Sigmoid colon (tissue), 7 donors: ENCODE measurements at places on chromosomes 12 and 14. TPM values are rescaled to one million over a fixed set of nuclear protein-coding genes. Genes with fewer than 3 reads are reported as not detected.

GRCh38 chr12:66776974-66777373, 98.1 kb upstream of the GRIP1 start:
- DNase-seq: no peak
- H3K27me3 ChIP-seq: no peaks in the 10 kb centered on the region
- H3K36me3 ChIP-seq: no peaks in the 10 kb centered on the region
- no peak overlapping the region for H3K27ac ChIP-seq
- no peak overlapping the region for H3K4me3 ChIP-seq
- H3K4me1 ChIP-seq: no peaks in the 10 kb centered on the region

- H3K4me3 ChIP-seq: no peak overlapping the region
- DNase-seq: no peak
- H3K36me3 ChIP-seq: no peaks in the 10 kb centered on the region
- no peak overlapping the region for H3K27ac ChIP-seq
- H3K27me3 ChIP-seq: no peaks in the 10 kb centered on the region
- no peaks in the 10 kb centered on the region for H3K4me1 ChIP-seq
These were observed 408.3 kb downstream of the AACS start for GRCh38 chr12:125473501-125473900.

GRCh38 chr12:45363903-45364302, 148.0 kb downstream of the ANO6 start:
- no peaks in the 10 kb centered on the region for H3K4me1 ChIP-seq
- no peaks in the 10 kb centered on the region for H3K27me3 ChIP-seq
- no peak overlapping the region for H3K4me3 ChIP-seq
- DNase-seq: no peak

DNA sequence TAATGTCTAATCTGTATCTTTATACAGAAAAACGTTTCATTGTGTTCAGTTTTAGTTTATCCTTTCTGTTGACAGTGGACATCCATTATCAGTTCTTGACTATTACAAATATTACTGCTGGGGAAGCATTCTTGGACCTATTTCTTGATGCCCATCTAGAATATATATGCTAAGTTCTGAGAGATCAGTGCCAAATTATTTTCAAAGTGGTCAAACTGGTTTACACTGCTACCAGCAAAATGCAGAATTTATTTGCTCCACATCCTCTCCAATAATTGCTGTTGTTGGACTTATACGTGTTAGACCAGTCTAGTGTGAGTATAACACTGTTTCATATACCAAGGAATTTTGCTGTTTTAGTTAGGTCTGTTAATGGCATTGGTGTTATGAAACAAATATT, 85.5 kb upstream of the TRAF3 start:
- H3K27me3 ChIP-seq: no peaks in the 10 kb centered on the region
- H3K27ac ChIP-seq: no peak overlapping the region

GRCh38 chr14:74962493-74962892, 7.1 kb upstream of the PGF start:
- no peaks in the 10 kb centered on the region for H3K27me3 ChIP-seq
- no peak for DNase-seq
- H3K27ac ChIP-seq: no peak overlapping the region
- no peak overlapping the region for H3K4me3 ChIP-seq

- H3K36me3 ChIP-seq: no peaks in the 10 kb centered on the region
These were observed 359.9 kb downstream of the AEBP2 start for GRCh38 chr12:19799216-19799615.

GRCh38 chr12:103799504-103799856, 41.6 kb downstream of the NT5DC3 start:
- H3K4me1 ChIP-seq: peaks cover 81% of the 10 kb centered on the region
- H3K27me3 ChIP-seq: no peaks in the 10 kb centered on the region
- H3K4me3 ChIP-seq: no peak overlapping the region
- peak; percentile 56 for DNase-seq
- peaks cover 57% of the 10 kb centered on the region for H3K36me3 ChIP-seq

DNA sequence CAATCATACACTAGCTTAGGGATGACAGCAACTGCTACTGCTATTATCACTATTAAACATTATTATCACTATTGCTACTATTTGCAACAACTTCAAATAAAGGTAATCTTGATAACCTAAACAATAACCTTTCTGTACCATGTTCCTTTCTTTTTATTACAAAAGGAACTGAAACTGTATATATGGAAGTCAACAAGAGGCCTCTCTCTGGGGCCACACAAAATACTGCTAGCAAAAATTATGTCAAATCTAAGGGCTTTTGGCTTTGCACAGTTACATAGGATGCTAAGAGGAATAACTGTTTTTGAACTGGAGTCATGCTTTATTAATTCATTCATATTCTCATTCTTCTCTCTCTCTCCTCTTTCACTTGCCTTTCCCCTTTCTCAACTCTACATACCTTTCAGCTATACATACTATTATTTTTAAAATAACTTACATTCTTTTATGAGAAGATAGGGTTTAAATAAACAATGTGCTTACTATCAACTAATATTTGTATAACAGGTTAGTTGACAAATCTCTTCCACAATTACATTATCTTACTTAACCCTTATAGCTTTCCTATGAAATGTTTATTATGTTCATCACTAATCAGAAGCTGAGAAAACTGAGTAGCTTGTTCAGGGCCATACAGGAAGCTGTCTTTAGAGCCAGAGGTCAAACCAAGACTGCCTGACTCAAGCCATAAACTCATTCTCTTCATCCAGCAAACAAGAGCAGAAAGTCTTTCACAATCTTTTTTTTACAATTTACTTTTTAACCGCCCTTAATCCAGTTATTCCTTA, 25.7 kb downstream of the SPTSSA start:
- H3K27me3 ChIP-seq: no peaks in the 10 kb centered on the region
- no peak overlapping the region for H3K4me3 ChIP-seq
- peaks cover 8% of the 10 kb centered on the region for H3K4me1 ChIP-seq
- no peak for DNase-seq
- H3K27ac ChIP-seq: no peak overlapping the region

DNA sequence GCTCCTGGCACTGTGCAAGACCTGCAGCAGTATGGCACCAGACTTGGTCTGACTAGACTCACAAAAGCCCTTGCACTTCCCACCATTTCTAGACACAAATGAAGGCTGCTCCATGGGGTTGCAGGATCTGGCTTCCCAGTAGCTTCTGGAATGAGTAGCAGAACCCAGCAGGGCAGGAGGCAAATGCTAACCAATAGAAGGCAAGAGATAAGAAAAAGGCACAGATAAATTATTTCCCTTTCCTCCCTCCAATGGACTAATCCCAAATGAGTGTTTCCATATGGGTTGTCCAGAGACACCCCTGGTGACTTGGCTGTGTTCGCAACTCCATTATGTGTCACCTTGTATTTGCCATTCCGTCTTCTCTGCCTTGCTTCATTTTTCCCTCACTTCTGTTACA, 49.7 kb downstream of the KIF21A start:
- no peaks in the 10 kb centered on the region for H3K27me3 ChIP-seq
- DNase-seq: no peak
- H3K4me3 ChIP-seq: no peak overlapping the region
- no peak overlapping the region for H3K27ac ChIP-seq
- H3K36me3 ChIP-seq: no peaks in the 10 kb centered on the region
- H3K4me1 ChIP-seq: no peaks in the 10 kb centered on the region

GRCh38 chr14:36474593-36474992, 45.4 kb downstream of the NKX2-1 start:
- no peak overlapping the region for H3K4me3 ChIP-seq
- no peak overlapping the region for H3K27ac ChIP-seq
- no peak for DNase-seq
- H3K36me3 ChIP-seq: no peaks in the 10 kb centered on the region
- no peaks in the 10 kb centered on the region for H3K4me1 ChIP-seq
- no peaks in the 10 kb centered on the region for H3K27me3 ChIP-seq

DNA sequence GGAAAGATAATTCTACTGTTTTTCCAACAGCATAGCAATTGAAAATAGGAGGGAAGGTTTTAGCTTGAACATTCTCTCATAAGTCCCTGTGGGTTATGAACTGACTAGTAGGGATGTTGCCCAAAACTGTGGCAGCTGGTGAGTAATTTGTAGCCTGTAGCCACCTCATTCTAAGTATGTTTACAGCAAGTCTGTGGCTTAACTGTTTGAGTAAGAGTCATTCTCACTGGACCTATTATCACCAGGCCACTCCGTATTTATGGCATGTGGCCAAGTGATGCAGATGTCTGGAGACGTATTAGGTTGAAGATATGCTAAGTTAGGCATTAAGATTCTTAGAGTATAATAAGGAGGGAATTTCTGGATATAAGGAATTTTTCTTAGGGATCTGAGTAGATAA, 458.3 kb downstream of the ETNK1 start:
- no peak overlapping the region for H3K27ac ChIP-seq
- DNase-seq: no peak
- no peak overlapping the region for H3K4me3 ChIP-seq
- no peaks in the 10 kb centered on the region for H3K36me3 ChIP-seq
- H3K4me1 ChIP-seq: no peaks in the 10 kb centered on the region
- H3K27me3 ChIP-seq: no peaks in the 10 kb centered on the region

- H3K4me3 ChIP-seq: peak overlapping the region; percentile 58
- peaks cover 42% of the 10 kb centered on the region for H3K4me1 ChIP-seq
- no peaks in the 10 kb centered on the region for H3K36me3 ChIP-seq
- H3K27ac ChIP-seq: peak overlapping the region; percentile 83
These were observed 1.8 kb upstream of the LRFN5 start for GRCh38 chr14:41604721-41605531.

- no peaks in the 10 kb centered on the region for H3K4me1 ChIP-seq
- DNase-seq: no peak
- H3K4me3 ChIP-seq: no peak overlapping the region
- no peaks in the 10 kb centered on the region for H3K36me3 ChIP-seq
These were observed 64.8 kb downstream of the PTHLH start for GRCh38 chr12:27907766-27908165.

GRCh38 chr12:52367876-52368275, 595 bp upstream of the KRT85 start:
- H3K36me3 ChIP-seq: no peaks in the 10 kb centered on the region
- H3K27ac ChIP-seq: no peak overlapping the region
- H3K4me1 ChIP-seq: peaks cover 15% of the 10 kb centered on the region
- no peak overlapping the region for H3K4me3 ChIP-seq
- no peaks in the 10 kb centered on the region for H3K27me3 ChIP-seq
- DNase-seq: no peak

GRCh38 chr14:49984424-49984823, 91.5 kb downstream of the ARF6 start:
- H3K27ac ChIP-seq: no peak overlapping the region
- peaks cover 29% of the 10 kb centered on the region for H3K4me1 ChIP-seq
- H3K27me3 ChIP-seq: no peaks in the 10 kb centered on the region
- DNase-seq: no peak
- no peaks in the 10 kb centered on the region for H3K36me3 ChIP-seq

- no peak overlapping the region for H3K27ac ChIP-seq
- DNase-seq: no peak
- no peaks in the 10 kb centered on the region for H3K4me1 ChIP-seq
- no peak overlapping the region for H3K4me3 ChIP-seq
These were observed 41.2 kb upstream of the TCL1B start for GRCh38 chr14:95644981-95645380.

Gene OASL
- polyA plus RNA-seq: 57.6 TPM

Gene ZBTB25
- polyA plus RNA-seq: 5.0 TPM

Gene TCL1B
- polyA plus RNA-seq: 1.1 TPM

Gene DNAI7
- polyA plus RNA-seq: not detected

Gene TAS2R50
- 0.28 TPM for polyA plus RNA-seq

Gene NABP2
- polyA plus RNA-seq: 32.6 TPM

Gene SLC6A15
- polyA plus RNA-seq: not detected
